GDM1 (cell line): ENCODE measurements at places on chromosomes 12 and 14.
A peak's percentile ranks its signal among the peaks of the same experiment; 100 is the strongest.

GRCh38 chr14:33668066-33668465 is 282.8 kb downstream of the EGLN3 start:
- no peak for DNase-seq

GRCh38 chr12:4992871-4993270 is 50.8 kb upstream of the KCNA5 start:
- no peak for DNase-seq

GRCh38 chr12:80692114-80692513 is 15.3 kb upstream of the MYF6 start:
- no peak for DNase-seq

DNA sequence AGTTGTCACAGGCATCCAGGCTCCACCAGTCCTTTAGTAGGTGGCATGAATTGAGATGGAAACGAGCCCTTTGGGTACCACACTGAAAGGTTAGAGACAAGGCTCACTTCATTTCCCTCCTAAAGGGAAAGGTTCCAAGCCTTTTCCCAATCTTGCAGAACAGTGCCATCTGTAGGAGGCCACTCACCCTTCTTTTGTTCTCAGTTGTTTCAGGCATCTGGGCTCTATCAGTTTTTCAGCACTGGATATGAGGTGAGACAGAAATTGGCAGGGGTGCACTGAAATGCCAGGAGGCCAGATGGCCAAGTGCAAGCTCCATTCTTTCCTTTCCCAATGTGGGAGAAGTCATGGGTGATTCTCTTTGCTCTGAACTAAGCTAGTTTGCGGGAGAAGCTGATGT is 15.2 kb downstream of the FBXO33 start:
- no peak for DNase-seq

- no peak for DNase-seq
These were observed 3.7 kb upstream of the COX8C start for GRCh38 chr14:93343266-93343665.

GRCh38 chr12:11744410-11744801 is 94.9 kb downstream of the ETV6 start:
- no peak for DNase-seq

DNA sequence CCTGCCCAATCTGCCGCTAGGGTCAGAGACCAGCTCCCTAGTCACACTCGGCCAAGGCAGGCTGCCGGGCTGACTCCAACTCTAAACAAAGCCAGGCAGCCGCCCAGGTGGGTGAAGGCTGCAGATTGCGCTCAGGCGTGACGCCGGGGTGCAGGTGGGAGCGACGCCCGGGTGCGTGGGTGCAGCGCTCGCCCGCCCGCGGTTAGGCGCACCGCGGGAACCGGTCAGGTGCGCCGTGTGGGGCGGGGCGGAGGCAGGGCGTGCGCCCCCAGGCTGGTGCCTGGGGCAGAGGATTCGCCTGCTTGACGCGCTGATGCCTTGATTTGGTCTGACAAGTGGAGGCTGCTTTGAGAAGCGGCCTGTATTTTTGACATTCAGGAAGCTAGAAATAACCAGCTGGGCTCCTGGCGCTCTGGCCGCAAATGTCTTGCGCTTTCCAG is 126.7 kb upstream of the HIF1A start:
- no peak for DNase-seq

DNA sequence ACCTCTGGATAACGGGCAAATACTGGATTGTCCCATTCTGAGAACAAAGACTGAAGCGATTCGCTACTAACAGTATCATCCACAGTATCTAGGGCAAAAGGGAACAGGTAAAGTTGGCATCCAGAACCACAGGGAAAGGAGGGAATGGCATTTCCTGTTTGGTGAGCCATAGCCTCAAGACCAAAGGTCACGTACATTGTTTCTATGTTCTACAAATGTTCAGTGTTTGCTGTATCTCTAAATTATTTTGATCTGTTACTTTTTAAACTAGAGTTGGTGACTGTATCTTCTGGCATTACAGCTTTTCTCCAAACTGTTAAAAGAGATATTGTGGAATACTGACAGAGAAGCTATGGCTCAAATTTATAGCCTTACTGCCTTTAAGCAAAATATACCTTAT is 9.7 kb downstream of the MLH3 start:
- no peak for DNase-seq

GRCh38 chr14:77151918-77152588 is 10.5 kb upstream of the ZDHHC22 start:
- no peak for DNase-seq

GRCh38 chr12:130984183-130985058 is 30.7 kb downstream of the ADGRD1 start:
- no peak for DNase-seq

GRCh38 chr12:42396473-42397259 is 70.7 kb downstream of the PPHLN1 start:
- DNase-seq, result no peak

- DNase-seq, result no peak
These were observed 166.9 kb upstream of the LRIG3 start for GRCh38 chr12:59087077-59087673.

- no peak for DNase-seq
These were observed 5.3 kb downstream of the TTC8 start for GRCh38 chr14:88829685-88830302.

DNA sequence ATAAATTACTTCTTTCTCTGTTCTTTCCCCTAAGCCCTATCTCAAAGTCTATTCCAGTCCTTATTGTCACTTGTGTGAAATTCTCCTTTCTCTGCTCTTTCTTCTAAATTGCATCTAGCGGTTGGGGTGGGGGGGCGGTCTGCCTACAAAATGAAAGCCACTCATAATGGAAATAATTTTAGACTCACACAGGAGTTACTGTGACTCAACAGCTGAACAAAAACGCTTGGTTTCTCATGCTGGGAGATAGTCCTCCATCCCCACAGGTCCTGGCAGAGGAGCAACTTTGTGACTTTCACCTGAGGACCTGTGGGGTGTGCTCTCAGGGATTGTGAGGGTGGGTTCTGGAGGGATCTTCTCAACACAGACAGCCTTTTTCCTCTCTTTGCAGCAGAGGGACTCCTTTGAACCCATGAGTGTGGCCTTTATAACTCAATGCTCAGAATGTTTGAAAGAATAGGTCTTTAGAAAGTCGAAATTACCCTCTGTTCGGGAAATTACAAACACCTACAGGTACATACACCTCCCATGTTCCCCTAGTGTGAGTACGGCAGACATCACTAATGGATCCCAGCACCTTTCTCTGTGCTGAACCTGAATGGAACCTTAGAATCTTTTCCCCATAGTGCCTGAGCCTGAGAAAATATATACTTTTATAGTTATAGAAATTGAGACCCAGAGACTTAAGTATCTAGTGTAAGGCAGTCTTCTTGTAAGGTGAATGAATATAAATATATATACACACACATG is 109.7 kb downstream of the CHST11 start:
- DNase-seq, result no peak

DNA sequence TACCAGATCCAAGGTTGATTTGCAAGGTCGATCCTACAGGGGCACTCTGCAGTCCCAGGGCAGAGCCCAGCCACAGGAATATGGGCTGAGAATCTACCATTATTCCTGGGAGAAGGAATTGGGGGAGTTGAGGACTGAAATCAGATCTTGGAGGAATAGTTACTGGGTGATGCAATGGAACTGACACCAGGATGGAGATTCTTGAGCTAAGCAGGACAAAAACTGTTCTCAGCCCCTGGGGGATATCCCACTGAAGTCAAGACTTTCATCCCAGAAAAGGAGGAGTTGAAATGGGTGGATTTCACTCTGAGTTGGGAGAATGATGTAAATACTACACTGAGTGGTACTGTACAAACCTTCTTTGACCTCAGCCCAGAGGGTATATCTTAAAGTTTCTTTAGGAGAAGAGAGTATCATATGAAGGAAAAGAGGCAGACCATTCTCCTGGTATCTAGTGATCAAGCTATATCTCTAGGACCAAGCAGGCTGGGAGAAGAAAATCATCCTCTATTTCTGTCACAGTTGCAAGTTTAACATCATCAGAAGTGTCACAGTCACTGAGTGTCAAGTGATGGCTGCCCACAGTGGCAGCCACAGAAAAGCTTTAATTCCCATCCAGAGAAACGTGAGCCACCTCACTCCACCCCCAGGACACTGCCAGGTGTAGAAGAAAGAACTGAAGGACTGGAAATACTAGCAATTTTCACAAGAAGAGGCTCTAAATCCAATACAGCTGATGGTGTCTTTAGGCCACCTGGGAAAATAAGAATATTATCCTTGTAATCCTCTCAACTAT is 181.9 kb downstream of the NUAK1 start:
- no peak for DNase-seq

DNA sequence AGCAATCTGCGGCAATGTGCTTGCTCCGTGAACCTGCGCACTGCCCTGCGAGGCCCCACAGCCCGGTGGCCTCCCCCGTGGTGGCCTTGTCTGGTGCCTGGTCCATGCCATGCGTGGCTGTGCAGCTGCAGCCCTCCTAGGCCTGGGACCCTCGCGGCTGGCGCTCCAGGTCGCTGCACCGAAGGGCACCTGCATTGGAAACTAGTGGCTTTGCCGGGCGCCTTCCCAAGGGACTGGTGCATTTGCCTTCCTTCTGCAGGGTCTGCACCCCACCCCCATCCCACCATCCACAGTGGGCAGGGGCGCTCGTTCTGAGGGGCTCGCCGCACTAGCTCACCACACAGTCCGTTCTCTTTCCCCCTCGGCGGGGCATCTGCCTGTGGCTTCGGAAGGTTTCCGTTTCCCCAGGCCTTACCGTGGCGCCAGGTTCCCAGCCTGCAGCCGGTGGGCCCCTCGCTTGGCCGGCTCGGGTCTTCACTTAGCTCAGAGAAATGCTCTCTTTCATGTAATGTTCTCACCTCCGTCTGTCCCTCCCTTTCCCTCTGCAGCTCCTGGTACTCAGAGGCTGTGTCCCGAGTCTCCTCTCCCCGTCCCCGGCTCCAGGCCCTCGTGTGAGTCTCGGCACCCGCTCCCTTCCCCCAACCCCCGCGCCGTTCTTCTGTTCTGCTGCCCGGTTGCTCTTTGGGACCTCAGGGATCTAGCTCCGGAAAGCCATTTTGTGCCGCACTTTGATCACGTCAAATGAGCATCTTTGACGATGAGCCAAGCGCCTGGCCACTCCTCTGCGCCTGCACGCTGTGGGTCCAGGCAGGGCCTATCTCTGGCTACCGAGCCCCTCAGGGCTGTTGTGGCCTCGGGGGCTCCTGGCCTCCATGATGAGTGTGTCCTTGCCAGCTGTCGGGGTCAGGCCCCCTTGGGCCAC is 31.9 kb downstream of the JAG2 start:
- DNase-seq, result no peak

DNA sequence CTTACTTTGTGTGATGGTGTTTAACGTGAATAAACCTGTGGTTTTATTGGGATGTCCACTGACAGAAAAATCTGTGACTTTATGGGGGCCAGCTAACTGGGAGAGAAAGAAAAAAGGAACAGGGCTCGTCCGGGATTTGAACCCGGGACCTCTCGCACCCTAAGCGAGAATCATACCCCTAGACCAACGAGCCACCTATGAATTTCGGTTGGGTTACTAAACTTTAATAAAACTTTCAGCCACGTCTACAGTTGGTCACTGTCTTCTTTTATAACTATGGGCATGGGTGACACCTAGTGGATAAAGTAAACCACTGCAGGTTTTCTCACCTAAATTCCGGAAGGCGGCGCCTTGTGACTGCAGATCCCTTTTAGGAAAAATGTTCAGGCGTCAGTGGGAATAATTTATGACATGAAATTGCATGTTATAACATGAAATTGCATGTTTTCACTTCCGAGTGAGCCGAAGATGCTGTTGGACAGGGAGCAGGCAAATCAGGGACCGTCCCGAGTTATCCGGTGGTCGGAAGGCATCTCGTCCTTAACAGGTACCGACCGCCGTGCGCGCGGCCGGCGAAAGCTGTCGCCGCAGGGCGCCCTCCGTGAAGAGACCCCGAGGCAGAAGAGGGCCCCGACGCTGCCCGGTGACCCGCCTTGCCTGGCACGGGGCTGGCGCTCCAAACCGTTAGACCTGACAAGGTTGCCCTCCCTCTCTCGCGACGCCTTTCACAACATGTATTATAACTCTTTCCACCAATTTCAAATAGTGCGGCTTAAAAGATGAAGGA is 18.2 kb upstream of the RNASE12 start:
- DNase-seq, result peak; percentile 58

DNA sequence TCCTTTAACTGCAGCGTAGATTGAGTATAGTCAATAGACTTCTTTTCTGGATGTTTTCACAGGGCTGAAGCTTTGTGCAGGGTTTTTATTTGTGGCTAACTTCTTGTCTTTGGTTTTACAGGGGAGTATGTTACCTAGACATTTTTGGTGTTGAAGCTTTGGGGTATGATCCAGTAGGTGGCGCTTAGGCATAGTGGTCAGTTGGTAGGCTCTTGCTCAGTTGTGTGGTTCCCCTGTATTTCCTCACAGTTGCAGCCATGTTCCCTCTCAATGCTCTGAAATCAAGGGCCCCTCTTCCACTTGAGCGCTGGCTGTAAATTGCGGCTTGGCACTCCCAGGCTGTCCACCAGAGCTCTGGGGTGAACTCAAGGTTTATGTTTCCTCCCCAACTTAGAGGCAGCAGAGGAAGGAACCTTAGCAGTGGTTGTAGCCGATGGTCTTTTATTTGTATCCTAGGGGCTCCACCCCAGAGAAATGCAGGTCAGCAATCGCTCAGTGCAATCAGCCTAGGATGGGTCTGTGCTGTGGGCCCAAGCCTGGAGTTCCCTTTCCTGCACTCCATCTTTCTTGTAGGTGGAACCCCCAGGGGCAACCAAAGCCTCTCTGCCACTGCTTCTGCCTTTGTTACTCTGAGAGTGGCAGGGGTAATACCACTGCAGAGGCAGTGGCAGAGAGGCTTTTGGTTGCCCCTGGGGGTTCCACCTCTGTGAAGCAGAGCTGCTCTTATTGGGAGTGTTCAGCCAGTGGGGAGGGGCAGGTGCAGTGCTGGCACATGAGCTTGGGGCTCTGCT is 55.1 kb downstream of the CMAS start:
- peak; percentile 2 for DNase-seq

- no peak for DNase-seq
These were observed 188.0 kb downstream of the CAND1 start for GRCh38 chr12:67457136-67457535.

DNA sequence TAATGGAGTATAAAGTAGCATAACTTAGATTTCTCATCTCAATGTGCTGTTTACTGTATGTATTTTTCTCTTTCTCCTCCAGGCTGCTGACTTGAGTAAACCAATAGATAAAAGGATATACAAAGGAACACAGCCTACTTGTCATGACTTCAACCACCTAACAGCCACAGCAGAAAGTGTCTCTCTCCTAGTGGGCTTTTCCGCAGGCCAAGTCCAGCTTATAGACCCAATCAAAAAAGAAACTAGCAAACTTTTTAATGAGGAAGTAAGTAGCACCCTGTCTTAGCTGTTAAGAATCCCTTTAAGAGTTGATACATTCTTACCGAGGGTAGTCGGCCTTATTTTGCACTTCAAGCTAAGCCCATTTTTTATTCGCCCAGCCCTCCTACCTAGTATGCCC is 55.2 kb downstream of the WDR20 start:
- DNase-seq, result no peak

- no peak for DNase-seq
These were observed 23.2 kb upstream of the SERPINA12 start for GRCh38 chr14:94532447-94532846.

GRCh38 chr14:34190717-34191116 is 239.8 kb upstream of the EGLN3 start:
- DNase-seq, result no peak
